ENCODE measurements at places on chromosomes 7 and 10.

DNA sequence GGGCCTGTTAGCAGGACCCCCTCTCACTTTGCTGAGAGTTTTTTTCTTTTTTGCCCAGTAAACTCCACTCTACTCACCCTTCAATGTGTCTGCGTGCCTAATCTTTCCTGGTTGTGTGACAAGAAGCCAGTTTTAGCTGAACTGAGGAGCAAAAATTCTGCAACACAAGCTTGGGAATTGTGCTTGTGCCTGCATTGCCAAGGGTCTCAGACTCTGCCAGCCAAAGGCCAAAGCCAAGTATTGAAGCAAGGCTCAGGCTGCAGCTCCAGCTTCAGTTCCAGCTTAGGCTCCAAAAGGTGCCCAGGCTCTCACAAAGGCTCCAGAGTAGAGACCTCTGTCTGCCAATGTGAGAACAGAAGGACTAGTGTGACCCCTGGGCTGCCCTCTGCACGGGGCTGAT, 4.2 kb upstream of the CPA2 start:
- no peak for DNase-seq

- no peak for DNase-seq
Observed at GRCh38 chr10:30724296-30724695, 94.7 kb upstream of the LYZL2 start.

DNA sequence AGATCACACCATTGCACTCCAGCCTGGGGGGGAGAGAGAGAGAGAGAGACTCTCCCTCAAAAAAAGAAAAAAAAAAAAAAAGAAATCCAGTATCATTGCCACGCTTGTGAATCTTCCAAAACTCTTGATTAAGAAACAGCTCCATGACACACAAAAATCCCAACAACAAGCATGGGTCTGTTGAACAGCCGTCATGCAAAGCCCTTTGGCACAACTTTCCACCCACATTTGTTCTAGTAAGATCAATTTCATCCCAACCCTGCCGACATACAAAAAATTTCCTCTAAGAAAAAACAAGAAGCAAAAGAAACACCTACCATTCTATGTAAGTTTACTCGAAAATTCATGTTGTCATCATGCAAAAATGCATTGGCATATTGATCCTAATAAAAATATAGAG, 62.8 kb downstream of the ARMH3 start:
- no peak for DNase-seq

DNA sequence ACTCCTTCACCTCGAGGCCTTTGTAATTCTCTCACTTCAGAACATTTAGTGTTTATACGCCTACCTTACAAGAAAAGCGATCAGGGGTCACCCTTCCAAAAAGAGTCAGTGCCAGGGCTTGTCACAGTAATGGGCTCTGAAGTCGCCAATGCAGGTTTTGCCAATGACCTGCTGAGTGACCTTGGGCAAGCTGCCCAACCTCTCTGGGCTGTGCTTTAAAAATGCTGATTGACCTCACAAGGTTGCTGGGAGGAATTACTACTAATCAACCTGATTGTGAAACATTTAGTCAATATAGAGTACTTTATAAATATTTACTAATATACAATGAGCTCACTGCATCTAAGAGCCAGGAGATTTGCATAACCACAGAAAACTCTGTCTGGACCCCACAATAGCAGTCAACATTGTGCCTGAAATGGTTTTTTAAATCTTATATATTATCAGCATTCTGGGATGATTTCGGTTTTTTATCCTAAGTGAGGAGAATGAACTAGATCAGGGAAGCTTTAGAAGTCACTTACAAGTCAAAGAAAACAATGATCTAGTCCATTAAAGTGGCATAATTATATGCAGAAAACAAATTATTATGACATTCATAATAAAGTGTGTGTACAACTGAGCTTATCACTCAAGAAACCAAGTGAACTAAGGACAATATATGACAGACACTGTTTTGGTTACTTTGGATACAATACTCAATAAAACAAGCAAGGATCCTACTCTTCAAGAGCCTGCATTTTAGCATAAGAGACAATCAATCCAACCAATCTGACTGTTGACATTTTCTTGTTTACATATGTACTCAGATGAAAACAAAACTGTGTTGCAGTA, 290.5 kb downstream of the SORCS1 start:
- no peak for DNase-seq

GRCh38 chr10:1706711-1707110, 30.6 kb downstream of the ADARB2 start:
- no peak for DNase-seq

DNA sequence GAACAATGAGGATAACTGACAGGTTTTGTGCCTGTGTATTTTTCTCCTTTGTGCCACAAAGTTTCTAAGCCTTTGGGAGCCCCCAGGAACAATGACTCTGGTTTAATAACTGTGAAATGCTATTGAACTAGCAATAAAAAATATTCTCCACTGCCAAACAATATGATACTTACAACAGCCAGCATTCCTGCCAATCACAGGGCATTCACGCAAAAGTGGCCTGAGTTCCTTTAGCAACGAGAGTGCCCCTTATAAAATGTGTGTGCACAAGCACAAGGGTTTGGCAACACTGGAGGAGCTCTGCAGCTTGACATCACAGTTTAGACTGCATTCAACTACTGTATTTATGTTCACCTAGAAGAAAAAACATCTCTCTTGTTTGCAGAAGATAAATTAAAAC, 412.9 kb upstream of the NFE2L3 start:
- DNase-seq, result no peak

DNA sequence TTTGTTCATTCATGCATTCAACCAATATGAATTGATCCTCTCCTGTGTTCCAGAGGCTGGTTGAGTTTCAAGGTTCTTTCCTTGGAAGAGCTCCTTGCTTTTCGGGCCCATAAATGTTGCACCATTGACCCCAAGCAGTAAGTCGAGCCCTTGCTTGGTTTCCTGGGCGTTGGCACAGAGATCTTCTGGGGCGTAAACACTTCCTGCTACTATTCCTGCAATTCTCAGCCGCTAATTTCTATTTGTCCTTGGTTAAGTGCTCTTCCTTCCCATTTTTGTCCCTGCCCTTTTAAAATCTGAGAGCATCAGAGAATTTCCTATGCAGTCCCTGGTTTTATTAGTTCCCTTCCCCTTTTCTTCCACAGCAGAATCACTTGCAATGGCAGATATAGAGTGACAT, 44.1 kb upstream of the ADRB1 start:
- DNase-seq, result no peak

GRCh38 chr7:50821457-50822008, 38.8 kb upstream of the GRB10 start:
- DNase-seq, result no peak

- no peak for DNase-seq
Observed at GRCh38 chr7:73815436-73815835, 15.4 kb upstream of the CLDN4 start.

DNA sequence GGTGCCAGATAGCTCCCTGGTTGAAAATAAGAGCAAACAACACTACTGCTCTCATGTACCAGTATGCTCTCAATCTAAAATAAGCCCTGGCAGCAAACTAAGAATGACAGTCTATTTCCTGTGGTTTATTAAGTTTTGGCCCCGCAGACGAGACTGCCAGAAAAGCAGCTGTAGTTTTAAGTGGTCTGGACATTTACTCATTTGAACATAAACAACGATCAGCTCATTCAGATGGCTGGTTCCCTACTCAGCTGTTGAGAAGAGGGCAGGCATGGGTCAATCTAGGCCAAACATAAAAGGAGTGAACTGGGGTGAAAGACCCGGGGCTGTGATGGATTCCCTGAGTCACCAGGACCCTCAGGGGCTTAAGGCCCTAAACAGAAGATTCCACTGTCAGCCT, 4.5 kb downstream of the TRIL start:
- DNase-seq, result no peak

- DNase-seq, result no peak
Observed at GRCh38 chr10:48194830-48195229, 79.7 kb downstream of the FRMPD2 start.

DNA sequence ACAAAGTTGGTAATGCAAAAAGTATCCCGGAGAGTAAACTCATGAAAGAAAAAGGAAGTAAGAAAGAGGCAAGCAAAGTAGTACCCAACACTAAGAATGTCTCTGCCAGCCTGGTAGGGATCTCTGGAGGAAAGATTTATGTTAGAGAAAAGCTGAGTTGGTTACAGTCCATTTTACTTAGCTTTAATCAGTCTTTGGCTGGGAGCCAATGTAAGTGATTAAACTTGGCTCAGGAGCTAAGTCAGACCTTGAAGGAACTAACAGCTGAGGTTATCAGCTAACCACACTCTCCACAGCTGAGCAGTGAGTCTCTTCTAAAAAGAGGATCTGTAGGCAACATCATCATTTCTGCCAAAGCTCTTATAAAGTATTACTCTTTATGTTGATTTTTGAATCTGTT, 148.0 kb downstream of the ANKRD7 start:
- no peak for DNase-seq

- DNase-seq, result no peak
Observed at GRCh38 chr10:4129866-4130477, 345.0 kb upstream of the KLF6 start.

DNA sequence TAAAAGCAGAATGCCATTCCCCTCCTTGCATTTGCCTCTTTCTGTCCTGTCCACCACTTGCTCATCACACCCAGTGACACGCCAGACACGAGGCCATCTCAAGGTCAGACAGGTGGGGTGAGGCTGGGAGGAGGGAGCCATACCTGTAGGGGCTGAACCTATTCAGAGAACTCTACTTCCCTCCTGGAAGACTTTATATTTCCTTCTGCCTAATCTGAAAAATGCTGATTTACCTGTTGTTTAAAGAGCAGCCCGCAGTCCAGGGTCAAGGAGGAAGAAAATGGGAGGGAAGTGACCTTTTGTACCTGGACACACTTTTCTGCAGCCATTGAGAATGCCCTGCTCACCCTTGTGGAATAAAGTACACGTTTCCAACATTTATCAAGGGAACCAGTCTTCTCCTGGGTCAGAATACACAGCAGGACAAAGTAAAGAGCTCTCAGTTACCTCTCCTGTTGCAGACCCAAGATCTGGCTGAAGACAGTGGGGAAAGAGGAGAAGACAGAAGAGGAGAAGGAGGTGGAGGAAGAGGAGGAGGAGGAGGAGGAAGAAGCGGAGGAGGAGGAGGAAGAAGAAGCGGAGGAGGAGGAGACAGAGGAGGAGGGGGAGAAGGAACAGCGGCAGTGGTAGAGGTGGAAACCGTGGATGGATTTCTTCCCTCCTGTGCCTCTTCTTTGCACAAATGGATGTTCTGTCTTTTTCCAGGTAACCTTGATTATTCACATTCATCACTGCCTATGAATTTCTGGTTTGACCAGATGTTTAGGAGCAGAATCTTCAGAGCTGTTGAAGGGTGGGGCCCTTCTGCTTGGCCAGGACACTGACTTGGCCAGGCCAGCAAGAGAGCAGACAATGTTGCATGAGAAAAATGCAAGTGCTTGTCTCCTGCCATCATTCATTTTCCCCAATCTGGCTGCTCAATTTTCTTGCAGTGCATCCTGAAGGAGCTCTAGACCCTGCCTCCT, 1.2 kb upstream of the BLNK start:
- DNase-seq, result no peak

DNA sequence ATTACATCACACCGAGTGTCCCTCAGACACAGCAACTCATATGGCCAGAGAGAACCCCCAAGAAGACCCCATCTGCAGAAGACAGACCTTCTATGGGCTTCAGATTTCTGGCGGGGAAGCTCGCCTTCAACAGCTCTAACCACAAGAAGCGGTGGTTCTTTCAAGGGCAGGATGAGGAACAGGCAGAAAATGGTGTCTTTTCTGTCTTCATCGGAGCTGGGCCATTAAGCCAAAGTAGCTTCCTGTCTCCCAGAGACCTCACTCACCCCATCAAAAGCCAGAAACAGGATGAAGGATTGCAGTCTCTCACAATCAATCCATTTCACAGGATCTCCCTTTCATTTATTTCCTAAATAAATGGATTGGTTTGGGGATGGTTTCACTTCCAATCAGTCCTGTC, 149.1 kb downstream of the HERPUD2 start:
- DNase-seq, result no peak

GRCh38 chr7:45662018-45662417, 87.8 kb downstream of the ADCY1 start:
- DNase-seq, result no peak

DNA sequence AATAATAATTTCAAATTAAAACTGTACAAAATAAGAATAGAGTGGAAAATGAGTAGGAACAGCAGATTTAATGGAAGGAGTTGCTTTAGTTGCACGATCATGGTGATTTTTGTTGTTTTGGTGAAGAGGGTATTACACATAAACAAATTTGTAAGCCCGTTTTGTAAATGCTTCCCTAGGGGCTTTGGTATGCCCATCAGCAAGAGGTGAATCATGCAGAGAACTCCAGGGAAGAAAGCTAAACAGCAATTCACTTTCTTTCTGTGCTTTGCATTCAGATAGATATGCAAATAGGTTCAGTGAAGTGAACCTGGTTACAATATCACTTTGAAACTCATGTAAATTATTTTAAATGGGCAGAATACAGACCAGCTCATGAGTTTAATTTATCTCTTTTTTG, 422.2 kb upstream of the MTPN start:
- DNase-seq, result no peak
